ENCODE measurements at places on chromosomes 12 and 14.
A peak's percentile ranks its signal among the peaks of the same experiment; 100 is the strongest.

- DNase-seq = no peak
Observed at GRCh38 chr12:121762269-121762668, 31.2 kb downstream of the RHOF start.

DNA sequence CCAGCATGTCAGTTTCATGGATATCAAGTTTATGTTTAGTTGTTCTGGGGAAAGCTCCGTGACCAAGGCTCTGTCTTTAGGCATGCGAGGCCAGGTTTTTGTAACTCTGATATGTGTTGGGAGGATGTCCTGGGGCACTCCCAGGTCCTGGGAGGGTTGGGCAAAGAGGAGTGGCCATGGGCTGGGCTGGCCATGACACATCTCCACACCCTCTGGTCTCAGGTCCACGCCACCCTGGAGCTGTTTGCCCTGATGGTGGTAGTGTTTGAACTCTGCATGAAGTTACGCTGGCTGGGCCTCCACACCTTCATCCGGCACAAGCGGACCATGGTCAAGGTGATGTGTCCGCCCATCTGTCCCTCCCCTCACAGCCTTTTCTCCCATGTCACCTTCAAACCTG is 46.4 kb downstream of the TPCN1 start:
- no peak for DNase-seq

GRCh38 chr12:76049575-76050251 is 18.1 kb upstream of the PHLDA1 start:
- no peak for DNase-seq

DNA sequence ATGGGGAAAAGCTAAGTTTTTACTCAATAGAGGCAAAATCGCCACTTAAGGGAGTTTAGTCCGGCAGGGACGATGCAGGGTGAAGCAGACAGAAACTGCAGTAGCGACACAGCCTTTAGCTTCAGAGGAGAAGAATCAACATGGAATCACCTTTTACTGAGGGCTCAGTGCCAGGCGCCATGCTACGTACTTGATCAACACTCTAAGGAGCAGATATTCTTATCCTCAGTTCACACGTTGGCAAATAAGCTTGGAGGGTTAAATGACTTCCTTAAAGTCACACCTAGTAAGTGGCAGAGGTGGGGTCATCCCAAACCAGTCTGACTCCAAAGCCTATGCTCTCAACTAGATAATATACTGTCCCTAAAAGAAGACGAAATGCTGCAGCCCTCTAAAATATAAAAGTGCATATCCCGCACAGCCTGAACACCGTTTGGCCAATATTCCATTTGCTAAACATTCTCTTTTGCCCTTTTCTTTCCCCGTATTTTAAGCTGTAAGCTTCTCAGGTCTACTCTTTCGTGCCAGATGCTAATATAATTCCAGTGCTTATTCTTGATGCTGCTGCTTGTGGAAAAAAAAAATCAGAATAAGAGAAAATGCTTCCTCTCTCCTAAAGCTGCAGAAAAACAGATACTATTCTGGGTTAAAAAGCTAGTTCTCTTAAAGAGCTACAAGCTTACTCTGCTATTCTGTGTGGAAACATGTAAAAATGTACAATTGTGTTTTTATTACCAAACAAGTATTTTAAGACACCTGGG is 10.9 kb downstream of the CCDC92 start:
- DNase-seq = no peak

GRCh38 chr12:69949311-69950002 is 124.4 kb downstream of the MYRFL start:
- no peak for DNase-seq

GRCh38 chr12:52350786-52351185 is 16.5 kb downstream of the KRT85 start:
- DNase-seq = no peak

DNA sequence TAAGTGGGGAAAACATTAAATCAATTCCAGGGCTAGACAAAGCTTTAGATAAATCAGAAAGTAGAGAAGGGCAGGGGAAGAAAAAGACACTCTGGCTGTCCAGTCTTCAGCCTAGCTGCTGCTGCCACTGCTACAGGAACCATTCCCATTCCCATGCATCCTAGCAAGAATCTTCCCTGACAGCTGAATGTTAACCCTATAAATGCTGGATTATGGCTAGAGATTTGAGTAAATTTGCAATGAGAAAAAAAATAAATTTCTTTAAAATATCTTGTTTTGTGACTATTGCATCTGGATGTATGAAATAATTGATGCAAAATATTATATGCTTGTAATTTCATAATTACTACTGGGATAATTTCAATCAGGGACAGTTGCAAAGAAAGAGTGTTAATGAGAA is 15.0 kb upstream of the CDKN3 start:
- no peak for DNase-seq

- no peak for DNase-seq
Observed at GRCh38 chr14:60845523-60845922, 111.0 kb downstream of the MNAT1 start.

DNA sequence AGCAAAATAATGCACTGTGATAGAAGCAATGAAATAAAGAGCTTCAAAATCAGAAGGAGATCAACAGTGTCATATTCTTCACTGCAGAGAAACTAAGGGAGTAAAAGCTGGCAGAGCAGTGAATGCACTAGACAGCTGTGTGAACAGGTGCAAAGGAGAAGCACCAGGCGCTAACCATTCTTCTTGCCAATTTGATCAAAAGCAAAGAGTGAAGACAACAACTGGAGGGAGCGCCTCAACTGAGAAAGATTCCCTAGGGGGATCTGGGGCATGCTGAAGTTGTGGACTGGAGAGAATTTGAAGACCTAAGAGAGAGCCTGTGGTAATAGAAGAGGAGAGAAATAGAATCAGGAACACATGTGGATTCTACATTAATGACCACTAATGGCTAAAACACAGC is 50.4 kb upstream of the OVCH1 start:
- no peak for DNase-seq

- no peak for DNase-seq
Observed at GRCh38 chr14:65972346-65972870, 513.8 kb upstream of the CCDC196 start.

DNA sequence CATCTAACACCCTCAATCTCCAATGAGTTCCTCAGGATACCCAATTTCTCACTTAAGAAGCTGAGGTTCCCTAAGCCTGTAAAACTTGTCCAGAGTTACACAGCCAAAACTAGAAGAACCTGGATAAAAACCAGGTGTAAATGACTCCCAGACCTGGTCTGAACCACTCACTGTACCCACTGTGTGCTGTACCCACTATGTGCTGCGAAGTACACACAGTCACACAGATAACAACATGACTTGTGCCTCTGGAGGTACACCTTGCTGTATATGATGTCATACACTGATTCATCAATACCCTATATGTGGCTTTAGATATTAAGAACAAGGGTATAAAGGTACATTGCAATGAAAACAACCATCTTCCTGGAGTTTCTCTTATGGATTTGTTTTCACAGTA is 66.1 kb downstream of the PPM1H start:
- no peak for DNase-seq

GRCh38 chr12:4269279-4269991 is 4.1 kb upstream of the CCND2 start:
- peak; percentile 82 for DNase-seq

GRCh38 chr12:68482660-68483059 is 128.0 kb upstream of the RAP1B start:
- DNase-seq = no peak

GRCh38 chr14:67668559-67668958 is 5.9 kb downstream of the VTI1B start:
- DNase-seq = no peak

DNA sequence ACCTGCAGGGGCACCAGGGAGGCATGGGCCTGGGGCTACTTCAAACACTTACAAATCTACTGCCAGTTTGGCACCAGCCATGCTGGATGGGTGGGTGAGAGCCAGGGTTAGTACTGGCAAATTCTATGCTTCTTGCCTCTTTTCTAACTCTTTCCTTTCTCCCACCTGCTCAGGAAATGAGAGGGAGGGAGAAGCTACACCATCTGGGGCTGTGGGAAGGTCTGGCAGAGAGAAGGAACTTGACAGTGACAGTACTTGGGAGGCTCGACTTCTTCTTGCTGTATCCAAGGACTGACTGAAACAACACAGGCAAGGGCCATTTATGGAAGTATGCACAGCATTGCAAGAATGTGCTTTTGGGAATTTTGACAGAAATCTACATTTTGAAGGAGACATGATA is 149.6 kb upstream of the DYRK2 start:
- no peak for DNase-seq

- no peak for DNase-seq
Observed at GRCh38 chr12:108699955-108700563, 31.3 kb downstream of the CORO1C start.

GRCh38 chr12:103517161-103517560 is 21.4 kb upstream of the C12orf42 start:
- no peak for DNase-seq

DNA sequence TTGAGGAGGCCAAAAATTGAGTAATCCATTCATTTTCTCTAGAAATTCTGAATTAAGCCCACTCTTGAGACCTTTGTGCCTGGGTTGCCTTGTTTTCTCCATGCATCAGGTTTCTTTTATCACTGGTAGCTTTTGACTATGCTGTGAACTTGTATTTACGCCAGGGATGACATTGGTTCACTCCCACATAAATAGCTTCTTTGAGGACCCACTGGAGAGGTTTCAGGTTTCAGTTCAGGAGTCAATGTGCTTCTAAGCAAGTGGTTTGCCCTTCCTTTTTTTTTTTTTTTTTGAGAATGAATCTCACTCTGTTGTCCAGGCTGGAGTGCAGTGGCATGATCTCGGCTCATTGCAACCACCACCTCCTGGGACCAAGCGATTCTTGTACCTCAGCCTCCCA is 10.2 kb upstream of the SLC17A8 start:
- no peak for DNase-seq

DNA sequence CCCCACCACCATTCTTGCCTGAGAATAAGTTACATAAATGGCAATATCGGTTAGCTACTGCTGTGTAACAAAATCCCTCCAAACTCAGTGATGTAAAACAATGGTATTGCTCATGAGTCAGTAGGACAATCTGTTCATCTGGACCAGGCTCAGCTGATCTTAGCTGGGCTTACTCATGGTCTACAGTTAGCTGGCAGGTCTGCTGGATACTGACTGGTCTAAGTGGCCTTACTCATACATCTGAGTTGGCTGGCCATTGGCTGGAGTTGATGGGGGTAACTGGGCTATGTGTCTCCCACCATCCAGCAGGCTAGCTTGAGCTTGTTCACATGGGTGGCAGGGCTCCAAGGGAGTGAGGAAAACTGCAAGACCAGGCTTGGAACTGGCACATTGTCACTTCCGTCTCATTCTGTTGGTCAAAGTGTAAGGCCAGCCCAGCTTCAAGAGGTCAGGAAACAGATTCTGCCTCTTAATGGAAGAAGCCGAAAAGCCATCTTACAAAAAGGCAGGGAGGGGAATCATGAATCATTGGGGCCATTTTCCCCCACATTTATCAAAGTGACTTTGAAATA is 56.7 kb upstream of the CHGA start:
- no peak for DNase-seq
